Omental fat pad (tissue), 4 donors: ENCODE measurements at places on chromosomes 2 and 18. TPM values are rescaled to one million over a fixed set of nuclear protein-coding genes. Genes with fewer than 3 reads are reported as not detected.

The CENPA gene
- not detected for total RNA-seq

The HTRA2 gene
- 34.3 TPM for total RNA-seq

GRCh38 chr2:95310651-95311050 is 13.5 kb downstream of the KCNIP3 start:
- no peak for DNase-seq

DNA sequence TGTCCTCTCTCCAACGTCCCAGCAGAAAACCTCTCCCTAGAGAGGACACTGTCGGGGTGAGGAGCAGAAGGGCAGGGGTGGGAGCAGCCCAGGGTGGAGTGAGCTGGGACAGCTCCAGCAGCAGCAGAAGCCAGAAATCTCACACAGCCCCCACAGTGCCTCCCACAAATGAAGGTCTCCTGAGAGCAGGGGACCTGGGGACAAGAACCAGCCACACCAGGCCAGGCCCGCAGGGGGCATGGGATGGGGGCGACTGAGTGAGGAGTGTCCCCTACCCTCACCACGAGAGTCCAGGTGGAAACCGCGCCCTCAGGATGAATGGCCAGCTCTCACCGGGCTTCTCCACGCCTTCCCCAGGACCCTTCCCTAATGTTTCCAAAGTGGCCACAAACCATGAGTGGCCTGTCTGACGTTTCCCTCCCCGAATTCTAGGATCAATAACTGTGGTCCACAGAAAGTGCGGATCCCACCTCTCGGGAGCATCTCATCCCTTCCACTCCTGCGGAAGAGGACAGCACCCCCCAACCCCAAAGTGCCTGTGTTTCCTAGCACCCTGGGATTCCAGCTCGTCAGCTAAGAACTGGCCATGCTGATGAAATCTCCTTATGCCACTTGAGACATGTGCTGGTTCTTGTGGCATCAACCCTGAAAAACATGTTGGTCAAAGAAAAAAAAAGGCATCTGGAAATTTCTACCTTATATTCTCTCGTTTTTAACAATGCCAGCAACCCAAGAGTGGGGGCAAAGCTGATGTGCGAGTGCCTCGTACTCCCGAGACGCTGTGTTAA is 121.1 kb downstream of the HDAC4 start:
- DNase-seq, result no peak

DNA sequence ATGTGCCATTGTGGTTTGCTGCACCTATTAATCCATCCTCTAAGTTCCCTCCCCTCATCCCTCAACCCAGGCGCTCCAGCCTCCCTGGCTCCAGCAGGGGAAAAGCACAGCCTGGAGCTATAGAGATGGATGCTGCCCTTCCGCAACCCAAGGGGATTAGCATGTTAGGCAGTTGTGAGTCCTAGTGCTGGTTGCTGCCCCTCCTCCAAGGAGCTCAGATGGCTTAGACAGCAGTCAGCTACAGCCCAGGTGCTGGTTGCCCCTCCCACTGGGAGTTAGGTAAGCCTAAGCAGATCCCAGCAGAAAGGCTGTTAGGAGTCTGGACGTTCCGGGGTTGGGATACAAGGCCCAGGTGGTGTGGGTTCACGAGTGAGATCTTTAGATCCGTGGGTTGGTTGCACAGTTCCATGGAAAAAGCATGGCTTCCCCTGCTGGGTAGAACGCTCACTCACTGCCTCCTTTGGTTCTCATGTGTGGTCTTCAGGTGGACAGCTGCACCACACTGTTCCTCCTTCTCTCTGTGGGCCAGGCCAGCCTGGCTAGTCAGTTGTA is 446.1 kb downstream of the ZNF804A start:
- DNase-seq, result no peak

- DNase-seq, result no peak
Observed at GRCh38 chr2:200033929-200034328, 78.5 kb downstream of the MAIP1 start.
